ENCODE measurements at places on chromosomes 12 and 14.

DNA sequence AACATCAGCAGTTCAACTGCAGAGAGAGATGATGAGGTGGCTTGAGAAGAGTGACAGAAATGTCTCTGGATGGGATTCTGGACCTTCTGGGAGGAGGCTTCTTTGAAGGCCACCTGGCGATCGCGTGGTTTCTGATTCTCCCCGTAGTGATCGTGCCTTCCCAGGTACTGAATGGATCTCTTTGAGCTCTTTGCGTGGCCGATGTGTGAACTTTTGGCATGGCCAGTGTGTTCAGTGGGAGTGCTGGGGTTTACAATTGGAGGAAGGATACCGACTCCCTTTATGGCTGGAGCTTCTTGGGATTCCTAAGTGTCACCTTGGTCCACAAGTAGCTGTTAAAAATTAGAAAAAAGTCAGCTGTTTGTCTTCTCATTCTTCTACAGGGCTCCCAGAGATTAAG is 374.7 kb downstream of the C12orf75 start:
- no peak for DNase-seq

DNA sequence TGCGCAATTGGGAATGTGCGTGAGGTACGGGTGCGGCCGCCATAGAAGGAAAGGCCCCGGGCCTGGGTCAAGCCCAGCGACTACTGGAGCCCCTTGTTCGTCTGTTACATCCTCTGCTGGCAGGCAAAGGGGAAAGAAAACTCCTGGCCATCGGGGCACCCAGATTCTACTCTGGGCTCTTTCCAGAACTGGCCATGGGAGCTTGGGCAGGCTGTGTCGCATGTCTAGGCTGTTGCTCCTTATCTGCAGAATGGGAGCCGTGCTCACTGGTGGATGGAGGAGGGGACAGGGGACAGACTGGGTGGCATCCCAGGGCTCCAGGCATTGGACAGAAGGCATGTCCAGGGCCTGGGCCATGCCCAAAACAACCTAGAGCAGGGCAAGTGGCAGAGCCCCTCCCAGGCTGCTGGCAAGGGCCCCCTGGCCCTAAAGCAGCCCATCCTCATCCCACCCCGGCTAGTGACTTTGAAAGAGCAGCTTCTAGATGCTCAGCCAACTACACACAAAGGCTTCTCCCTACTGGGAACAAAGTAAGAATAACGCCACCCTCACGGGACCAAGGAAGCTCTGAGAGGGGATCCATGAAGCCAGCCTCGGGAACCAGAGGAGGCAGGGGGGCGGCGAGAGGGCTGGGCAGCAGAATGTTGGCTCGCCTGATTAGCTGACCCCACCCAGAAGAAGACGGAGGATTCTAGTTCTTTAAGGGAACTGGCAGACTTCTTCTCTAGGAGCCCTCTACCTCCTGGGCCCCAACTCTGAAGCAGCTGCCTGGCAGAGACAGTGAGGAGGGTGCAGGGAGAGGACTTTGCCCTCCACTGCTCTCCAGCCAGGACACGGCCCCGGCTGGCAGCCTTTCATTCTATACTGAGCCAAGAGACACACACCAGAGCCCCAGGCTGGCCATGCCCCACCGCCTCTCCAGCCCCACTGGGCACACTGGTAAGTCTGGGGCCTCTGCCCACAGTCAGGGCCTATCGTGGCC is 96.8 kb downstream of the SINHCAF start:
- no peak for DNase-seq

GRCh38 chr12:99201906-99202645 is 445.5 kb upstream of the GARIN6 start:
- no peak for DNase-seq

GRCh38 chr14:74514471-74514941 is 20.9 kb downstream of the ISCA2 start:
- no peak for DNase-seq

- DNase-seq = no peak
Observed at GRCh38 chr12:29563636-29564035, 66.2 kb upstream of the OVCH1 start.

DNA sequence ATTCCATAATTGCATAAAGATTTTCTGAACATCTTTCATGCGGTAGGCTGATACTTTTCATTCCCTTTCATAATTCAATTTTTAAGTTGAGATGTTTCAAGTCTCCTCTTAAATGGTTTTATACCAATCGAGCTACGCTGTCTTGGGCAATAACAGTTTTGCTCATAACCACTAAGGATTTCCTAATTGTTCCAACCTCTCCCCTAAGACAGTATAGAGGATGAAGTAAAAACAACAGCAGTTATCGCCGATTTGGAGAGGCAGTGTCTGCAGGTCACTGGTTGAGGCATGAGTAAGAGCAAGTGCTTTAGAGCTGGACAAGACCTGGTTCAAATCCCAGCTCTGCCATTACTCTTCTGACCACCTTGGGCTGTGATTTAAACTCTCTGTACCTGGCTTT is 6.9 kb upstream of the MED13L start:
- DNase-seq = no peak

- DNase-seq = peak; percentile 77
Observed at GRCh38 chr12:96120359-96121100, 73.6 kb upstream of the ELK3 start.

GRCh38 chr14:69289811-69290520 is 30.0 kb downstream of the GALNT16 start:
- no peak for DNase-seq
